ENCODE measurements at places on chromosomes 2 and 18.

DNA sequence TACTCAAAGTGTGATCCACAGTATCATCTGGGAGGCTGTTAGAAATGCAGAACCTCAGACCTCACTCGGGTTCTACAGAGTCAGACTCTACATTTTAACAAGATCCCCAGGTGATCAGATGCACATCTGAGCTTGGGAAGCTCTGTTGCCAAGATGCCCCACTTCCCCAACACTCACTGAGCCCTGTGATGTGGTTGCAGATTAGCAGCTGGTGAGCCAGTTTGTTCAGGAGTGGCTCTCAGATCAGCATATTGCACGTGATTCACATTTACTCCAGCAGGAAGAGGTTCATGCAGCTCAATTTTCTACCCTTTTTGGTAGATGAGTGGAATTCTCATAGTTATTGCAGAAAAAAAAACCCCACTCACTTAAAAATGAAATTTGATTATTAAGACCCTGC, 96.4 kb downstream of the VIT start:
- DNase-seq, result no peak

GRCh38 chr2:61538920-61539520, 864 bp upstream of the XPO1 start:
- peak; percentile 57 for DNase-seq

- DNase-seq, result no peak
These were observed 125.2 kb upstream of the COL3A1 start for GRCh38 chr2:188848887-188849435.

DNA sequence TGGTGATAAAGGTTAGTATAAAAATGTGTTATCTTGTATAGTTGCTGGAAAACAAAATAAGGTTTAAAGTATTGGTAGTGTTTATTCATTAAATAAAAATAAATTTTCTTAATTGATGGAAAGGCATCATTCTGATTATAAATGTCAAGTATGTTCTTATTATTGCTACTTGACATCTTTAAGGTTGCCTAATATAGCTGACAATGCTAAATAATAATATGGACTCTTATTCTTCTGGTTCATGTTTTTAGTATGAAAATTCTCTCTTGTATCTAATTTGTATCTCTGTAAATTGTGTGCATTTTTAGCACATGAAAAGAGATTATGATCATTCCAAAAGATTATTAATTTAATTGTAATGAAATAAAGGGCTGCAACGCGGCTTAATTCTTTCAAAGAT, 25.0 kb downstream of the RBM44 start:
- DNase-seq, result no peak

DNA sequence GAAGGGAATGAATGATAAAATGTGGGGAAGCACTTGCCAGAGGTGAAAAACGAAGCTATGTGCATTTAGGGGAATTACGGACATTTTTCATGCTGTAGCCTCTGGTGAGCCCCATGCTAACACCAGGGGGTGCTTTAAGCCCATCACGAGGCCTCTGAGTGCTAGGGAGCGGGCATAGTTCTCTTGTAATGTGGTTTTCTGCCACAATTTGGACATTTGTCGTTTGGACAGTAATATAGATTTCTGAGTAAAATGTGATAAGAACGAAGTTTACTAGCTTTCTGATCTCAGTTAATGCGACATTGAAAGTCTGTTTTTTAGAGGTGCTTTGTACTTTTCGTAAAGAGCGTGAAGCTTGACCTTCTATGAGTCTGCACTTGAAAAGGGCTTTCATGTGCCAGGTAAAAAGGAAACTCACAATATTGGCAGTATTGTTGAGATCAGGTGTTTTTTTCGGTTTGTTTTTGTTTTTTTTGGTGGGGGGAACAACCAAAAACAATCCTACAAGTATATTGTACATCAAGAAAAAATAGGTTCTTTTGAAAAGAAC, 50.6 kb downstream of the TRAF3IP1 start:
- DNase-seq, result peak; percentile 54

- no peak for DNase-seq
These were observed 79.3 kb upstream of the ARL5A start for GRCh38 chr2:151907286-151908203.
